ENCODE measurements at places on chromosomes 2 and 18.
A peak's percentile ranks its signal among the peaks of the same experiment; 100 is the strongest.

DNA sequence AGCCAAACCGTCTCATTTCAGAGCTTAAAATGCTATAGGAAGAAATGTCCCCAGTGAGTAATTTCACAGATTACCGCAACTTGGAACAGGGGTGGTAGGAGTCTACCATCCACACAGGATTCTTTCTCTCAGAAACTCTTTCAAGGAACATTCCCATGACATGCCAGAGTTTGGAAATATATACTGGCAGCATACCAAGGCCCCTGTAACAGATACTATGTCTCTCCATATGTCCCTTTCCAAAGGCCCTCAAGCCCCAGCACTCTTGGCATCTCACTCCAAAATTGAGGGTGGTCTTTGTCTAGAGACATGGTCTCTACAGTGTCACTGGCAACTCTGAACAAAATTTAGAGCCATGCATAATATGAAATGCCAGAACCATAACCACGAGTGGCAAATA, 11.0 kb downstream of the FIGLA start:
- DNase-seq: no peak

DNA sequence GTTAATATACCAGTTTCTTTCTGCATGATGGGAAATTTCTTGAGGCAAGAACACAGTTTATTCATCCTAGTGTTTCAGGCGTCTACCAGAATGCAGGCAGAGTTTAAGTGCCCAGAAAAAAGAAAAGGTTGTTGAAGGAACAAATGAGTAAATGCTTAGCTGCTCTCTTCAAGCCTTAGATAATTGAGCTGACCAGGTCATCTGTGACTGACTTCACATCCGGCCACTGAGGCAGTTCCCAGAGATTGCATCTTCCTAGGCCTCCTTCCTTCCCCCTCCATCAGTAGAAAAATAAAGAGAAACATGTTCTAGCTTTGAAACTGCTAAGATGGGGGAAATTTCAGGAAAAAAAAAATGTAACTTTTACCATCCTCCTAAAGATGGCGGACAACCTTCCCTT, 9.4 kb upstream of the TMEM163 start:
- no peak for DNase-seq

GRCh38 chr2:156818221-156818620, 382.0 kb downstream of the GPD2 start:
- DNase-seq: no peak

DNA sequence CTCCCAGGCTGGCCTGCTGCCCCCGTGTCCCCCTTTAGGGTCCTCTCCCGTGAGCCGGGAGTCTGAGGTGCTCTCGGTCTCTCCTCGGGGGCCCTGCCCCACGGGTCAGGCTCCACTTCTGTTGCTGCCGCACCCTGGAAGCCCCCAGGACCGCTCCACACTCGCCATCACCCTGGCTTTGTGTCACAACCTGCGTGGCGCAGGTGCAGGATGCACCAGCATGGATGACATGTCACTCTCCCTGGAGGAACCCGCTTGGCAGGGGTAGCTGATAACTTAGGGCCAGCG, 10.8 kb upstream of the ARHGEF4 start:
- no peak for DNase-seq

GRCh38 chr18:44325903-44326635, 354.6 kb upstream of the SETBP1 start:
- DNase-seq: peak; percentile 72

DNA sequence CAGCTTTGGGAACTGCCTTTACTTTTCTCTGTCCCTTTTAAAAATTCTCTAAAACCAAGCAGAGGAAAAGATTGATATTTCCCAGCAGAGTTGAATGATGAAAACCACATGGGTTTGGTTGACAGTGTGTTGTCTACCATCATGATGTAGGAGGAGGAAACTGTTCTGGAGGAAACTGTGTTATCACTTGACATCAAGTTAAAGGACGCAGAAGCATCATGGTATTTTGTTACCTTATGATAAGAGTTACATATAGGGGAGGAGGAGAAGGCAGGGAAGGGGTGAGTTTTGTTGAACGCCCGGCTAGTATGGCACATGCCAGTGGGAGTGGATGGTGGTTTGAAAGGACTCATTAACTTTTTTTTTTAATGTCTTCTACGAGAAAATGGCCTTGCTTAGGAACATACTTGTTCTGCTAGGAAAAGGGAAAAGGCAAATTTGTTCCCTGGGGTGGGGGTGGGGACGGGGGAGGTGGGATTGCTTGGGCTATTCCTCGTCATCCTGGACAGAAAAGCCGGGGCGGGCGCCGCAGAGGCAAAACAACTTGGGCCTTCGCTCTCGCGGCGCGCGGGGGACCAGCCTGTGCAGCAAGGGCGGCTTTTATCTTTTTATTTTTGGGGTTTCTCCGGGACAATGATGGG, 766 bp downstream of the TMEM17 start:
- peak; percentile 26 for DNase-seq

GRCh38 chr2:112065966-112066365, 10.9 kb downstream of the TMEM87B start:
- DNase-seq: peak; percentile 35

- DNase-seq: no peak
These were observed 580.0 kb downstream of the RNF144A start for GRCh38 chr2:7497178-7497577.

DNA sequence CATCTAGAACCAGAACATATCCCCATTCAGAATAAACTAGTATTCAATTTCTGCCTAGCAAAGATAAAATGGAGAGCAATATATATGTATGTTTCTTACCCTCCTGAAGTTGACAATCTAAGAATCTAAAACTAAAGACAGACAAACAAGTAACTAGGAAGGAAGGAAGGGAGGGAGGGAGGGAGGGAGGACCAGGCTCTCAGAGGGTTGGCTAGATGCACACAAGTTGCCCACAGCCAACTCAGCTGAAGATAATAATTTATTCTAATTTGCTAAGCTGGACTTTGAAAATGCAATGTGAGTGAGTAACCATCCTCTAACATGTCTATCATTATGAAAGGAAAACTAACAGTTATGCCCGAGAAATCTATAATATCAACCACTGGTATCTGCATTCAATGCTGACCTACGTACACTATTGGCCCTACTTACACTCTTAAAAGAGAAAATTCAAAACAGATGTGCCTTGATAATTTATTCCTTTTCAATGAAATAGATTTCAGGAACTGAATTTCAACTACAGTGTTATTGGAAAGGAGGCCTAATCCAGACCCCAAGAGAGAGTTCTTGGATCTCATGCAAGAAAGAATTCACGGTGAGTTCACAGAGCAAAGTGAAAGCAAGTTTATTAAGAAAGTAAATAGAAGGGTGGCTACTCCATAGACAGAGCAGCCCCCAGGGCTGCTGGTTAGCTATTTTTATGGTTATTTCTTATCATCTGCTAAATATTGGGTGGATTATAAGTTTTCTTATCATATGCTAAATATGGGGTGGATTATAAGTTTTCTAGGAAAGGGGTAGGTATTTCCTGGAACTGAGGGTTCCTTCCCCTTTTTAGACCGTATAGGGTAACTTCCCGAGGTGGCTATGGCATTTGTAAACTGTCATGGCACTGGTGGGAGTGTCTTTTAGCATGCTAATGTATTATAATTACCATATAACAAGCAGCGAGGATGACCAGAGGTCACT, 288.5 kb upstream of the SLC39A10 start:
- DNase-seq: no peak

DNA sequence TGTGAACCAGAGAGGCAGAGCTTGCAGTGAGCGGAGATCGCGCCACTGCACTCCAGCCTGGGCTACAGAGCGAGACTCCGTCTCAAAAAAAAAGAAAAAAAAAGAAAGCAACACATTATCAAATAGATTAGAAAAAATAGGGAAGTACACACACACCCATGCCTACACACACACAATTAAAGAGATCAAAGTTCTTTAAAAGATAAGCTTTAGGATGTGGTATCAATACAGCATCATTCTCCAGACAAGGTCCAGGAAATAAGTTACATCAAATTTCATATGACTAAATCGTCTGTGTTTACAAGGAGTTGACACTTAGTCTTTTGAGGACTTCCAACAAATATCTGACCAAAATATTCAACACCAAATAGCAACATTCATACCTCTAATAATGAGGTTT, 25.7 kb downstream of the PGAP1 start:
- no peak for DNase-seq

GRCh38 chr18:12628706-12629702, 28.9 kb downstream of the SPIRE1 start:
- DNase-seq: peak; percentile 55

- no peak for DNase-seq
These were observed 308.6 kb downstream of the RNF144A start for GRCh38 chr2:7225848-7226247.

- DNase-seq: no peak
These were observed 1356.2 kb upstream of the NXPH2 start for GRCh38 chr2:140136366-140136765.

- no peak for DNase-seq
These were observed 201.5 kb upstream of the BOD1L2 start for GRCh38 chr18:56945171-56946083.

GRCh38 chr2:2222931-2223330, 108.1 kb downstream of the MYT1L start:
- no peak for DNase-seq

- peak; percentile 65 for DNase-seq
These were observed 3.8 kb upstream of the OSR1 start for GRCh38 chr2:19362094-19362754.

GRCh38 chr2:3871002-3871401, 167.6 kb downstream of the DCDC2C start:
- DNase-seq: no peak

DNA sequence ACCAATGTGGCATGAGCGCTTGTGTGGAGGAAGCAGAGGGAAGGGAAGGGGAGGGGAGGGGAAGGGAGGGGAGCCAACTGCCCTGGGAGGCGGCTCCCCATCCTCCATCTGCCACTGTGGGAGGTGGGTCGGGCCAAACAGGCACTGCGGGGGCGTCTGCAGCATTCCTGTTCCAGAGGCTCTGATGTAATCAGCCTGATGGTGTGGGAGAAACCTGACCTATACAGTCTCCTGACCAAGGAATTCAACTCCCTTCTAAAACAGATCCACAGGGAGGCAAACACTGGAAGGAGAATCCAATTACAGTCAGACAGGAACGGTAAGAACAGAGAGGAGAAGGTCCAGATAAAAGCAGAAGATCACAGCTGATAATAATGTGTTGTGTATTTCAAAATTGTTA, 88.8 kb downstream of the CD8B2 start:
- DNase-seq: no peak

- DNase-seq: no peak
These were observed 1112.3 kb upstream of the FANCL start for GRCh38 chr2:59353306-59353921.

- DNase-seq: peak; percentile 57
These were observed 68.9 kb downstream of the PRPF40A start for GRCh38 chr2:152648336-152648735.

DNA sequence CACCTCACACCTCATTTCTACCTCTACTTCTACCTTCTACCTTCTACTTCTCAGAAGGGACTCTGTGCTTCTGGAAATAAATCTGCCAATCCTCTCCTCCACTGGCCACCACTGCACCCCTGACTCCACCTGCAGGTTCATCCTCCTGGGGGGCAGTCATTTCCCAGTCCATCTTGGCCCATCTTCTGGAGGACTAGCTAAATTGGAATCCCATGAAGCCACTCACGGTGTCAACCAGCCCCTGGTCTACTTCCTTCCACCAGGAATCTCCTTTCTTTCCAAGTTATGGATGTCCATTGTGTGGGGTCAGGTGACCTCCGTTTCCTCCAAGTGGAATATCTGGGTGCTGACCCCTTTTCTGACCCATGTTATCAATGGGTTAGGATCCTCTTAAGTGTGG, 3.9 kb downstream of the WNT10A start:
- DNase-seq: no peak

GRCh38 chr2:151754253-151754897, 20.1 kb upstream of the NEB start:
- DNase-seq: no peak

DNA sequence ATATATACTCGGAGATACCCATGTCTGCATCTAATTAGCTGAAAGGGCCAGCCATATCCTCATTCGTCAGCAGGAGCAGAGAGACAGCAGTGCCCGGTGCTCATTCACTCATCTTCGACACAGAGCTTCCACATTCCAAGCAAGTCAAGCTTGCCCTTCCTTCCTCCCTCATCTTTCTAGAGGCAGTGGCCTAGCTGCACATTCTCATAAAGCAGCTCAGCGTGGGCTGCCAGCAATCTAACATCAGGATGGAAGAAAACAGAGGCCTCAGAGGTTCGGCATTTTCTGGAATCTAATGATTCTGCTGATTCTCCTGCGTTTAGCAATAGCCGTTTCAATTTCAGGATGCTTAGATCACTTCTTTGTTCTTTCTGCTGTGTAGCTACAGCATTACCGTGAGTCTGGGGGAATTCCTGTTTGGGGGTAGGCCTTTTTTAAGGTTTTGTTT, 68.8 kb downstream of the CLHC1 start:
- DNase-seq: peak; percentile 52

DNA sequence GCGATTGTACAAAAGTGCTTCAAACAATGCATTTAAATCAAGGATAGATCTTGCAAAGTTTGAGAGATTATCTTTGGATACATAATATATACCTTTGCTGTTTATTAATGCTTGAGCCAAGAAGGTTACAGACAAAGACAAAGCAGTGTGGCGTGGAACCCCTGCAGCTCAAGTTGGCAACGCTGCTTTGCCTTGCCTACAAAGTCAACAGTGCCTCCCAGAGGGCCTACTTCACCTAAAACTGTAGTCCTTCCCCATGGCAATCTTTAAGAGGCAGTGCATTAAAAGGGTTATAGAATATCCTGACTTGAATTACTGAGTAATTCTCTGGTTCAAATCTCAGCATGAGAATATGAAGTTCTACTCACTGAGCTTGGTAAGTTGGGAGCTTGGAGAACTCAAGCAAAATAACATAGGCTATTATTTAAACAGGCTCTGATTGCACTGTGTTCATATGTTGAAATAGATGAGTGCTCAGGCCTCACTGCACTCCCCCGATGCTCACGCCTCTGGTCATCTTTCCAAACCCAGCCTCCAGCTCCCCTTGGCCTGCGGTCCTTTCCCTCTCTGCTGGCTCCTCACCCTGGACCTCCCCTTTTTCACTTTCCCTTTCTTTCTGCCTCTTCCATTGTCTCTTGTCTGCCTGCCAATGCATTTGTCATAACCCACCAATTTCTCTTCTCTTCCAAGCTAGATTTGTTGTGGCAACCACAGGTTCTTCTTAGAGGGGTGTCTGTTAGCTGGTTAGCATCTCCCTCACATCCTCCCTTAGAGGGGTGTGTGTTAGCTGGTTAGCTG, 96.5 kb downstream of the MYT1L start:
- DNase-seq: no peak

DNA sequence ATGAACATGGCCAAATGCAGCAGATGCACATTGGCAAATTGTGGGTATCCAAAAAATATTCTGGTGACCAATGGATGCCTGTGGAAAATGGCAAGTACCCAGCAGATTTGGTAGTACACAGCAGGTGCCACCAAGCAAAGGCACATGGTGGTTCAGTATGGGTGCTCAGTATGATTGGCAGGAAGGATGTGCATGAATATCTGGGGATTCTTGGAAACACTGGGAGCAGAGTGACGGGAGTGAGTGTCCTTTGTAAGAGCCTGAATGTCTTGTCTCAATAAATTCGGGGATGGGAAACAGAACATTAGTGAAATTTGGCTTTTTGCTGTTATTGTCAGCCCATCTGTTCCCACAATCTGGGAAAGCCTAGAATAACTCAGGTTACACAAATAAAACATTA, 36.8 kb upstream of the ACADL start:
- no peak for DNase-seq

- no peak for DNase-seq
These were observed 60.8 kb downstream of the KIAA2012 start for GRCh38 chr2:202133909-202134265.

Measured in endothelial cell of umbilical vein (primary cell).